ENCODE measurements at places on chromosomes 3 and 15.

DNA sequence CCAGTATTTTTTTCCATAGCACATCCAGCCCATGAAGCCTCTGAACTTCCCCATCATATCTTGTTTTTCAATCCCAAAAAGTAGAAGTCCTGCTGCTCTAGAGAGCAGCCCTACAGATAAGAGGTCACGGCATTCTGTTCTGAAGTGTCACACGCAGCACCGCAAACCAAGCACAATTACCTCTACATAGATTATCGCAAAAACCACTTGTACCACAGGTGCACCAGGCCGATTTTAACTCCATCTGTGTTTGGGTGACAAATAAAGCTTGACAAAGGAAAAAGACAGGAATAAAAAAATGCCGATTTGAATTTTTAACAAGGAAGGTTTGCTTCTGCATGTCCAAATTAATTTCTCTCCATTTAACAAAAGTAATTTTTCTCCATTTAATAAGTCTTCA, 113.7 kb downstream of the MYO5A start:
- DNase-seq: no peak

DNA sequence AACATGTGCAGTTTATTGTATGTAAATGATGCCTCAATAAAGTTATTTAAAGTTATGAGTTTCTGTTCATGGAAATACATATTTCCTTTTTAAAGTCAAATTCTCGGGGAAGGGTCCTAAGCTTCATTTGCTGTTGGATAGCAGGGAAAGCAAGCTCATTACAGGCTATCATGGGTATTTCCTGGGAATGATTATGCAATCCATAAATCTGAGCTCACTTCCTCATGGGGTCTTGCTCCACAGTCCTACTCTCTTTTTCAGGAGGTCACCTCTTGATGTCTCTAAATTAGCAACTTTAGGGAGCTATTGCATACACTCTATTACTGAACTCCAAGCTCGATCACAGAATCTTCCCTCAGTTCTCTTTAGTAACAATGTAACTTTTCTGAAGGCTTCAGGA, 69.9 kb upstream of the TP63 start:
- DNase-seq: no peak

- DNase-seq: no peak
Measured at GRCh38 chr15:89423981-89424380, 72.4 kb downstream of the RHCG start.

GRCh38 chr3:196406811-196407470, 25.3 kb downstream of the UBXN7 start:
- DNase-seq: no peak

- no peak for DNase-seq
Measured at GRCh38 chr3:14609506-14609905, 42.1 kb upstream of the CCDC174 start.

DNA sequence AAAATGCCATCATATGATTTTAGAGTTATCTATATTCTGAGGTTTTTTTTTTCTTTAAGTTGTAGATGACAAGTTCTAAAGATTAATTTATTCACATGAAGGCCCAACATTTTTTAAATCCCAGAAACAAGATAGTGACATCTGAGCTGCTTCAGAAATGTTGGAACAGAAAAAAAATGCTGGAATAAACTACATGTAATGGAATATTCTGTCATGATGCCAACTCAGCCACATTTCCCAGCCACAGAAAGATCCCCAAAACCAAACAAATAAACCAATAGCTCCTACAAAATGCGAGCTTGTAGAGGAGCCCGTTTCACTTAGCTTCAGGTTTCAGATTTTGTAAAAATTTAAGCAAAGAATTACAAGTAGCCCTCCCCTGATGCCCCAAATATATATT, 111.0 kb upstream of the MYO5C start:
- no peak for DNase-seq

DNA sequence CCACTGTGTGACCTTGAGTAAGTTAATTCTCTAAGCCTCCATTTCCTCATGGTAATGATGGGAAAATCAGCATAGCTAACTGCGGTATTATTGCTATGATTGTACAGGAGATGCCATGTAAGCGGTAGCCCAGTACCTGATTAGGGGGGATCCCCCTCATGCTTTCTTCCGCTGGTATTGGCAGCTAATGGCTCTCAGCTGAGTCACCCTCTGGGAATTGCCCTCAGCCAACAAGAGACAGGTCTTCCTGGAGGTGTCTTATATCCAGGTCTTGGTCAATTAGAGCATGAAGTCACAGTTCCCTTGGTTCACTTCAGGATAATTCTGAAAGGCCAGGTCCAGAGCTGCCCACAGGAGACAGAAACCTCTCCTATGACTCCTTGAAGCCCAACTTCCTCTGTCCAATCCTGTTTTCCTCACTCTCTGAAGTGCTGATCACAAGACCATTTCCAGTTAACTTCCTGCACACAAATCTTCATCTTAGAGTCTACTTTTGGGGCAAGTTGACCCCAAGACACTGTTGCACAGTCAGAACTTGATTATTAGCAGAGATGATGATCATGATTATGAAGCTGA, 724.7 kb upstream of the ZNF385D start:
- no peak for DNase-seq

Data from left kidney (tissue), 8 donors.